ENCODE measurements at places on chromosomes 12 and 14.

DNA sequence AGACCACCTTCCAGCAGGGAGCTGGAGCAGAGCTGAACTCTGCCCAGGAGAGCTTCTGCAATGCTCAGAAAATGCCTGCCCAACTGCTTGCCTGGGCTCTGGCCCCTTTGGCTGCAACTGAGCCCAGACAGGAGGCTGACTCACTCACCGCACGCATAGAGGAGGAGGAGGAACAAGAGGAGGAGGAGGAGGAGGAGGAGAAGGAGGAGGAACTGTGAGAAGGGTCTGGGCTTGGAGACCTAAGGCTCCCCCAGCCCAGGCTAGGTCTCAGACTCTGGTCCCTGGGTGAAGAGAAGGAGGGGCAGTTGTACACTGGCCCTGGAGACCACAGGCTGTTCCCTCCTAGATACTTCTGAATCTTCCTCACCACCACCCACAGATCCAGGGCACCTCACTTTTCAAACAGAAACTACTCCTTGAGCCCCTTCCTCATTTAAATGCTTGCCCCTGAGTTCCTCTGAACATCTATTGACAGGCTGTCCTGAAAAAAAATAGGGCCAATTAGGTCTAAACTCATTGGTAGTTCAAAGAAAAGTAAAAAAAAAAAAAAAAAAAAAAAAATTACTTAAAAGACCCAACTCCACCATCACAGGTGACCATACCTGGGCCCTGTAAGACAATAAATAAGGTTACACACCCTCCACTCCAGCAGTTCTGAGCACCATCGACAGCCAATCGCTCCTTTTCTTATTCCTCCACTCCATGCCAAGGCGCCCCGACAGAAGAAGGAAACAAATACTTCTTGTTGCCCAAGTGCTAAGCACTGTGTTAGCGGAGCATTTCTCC is 674 bp downstream of the VDR start:
- DNase-seq: peak; percentile 61

DNA sequence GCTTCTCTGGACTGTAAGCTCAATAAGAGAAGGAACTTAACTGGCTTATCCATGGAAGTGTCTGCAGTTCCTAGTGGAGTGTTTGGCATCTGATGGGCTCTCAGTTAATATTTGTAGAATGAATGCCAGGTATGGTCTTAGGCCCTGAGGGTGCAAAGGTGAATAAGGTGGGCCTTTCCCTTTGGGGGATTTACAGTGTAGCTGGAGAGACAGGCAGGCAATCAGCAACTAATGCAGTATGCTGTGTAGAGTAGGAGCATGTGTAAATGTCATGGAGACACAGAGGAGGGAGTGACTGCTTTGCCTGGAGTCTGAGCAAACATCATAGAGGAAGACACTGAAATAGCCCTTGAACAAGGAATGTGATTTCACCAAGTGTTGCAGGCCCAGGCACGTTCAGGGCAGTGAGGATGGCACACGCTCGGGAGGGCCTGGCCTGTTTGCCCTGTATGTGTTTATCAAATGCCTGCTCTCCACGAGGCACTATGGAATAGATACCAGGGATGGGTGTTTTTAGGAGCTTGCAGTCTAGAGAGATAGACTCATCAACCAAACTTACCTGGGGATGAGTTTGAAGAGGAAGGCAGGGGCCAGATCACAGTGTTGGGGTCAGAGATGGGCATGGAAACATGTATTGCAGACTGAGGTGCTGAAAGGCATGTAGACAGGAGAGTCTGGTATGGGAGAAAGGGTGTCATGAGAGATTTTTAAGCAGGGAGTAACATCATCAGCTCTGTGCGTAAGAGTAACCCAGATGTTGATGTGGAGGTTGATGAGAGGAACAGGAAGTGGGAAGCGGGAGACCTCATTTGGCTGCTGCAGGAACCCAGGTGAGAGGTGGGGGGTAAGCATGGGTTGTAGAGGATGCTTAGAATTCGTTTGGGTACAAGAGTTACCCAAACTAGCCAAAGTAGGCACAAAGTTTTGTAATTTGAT is 54.1 kb downstream of the PLXNC1 start:
- no peak for DNase-seq

GRCh38 chr12:70994217-70994788 is 73.8 kb upstream of the PTPRR start:
- no peak for DNase-seq

DNA sequence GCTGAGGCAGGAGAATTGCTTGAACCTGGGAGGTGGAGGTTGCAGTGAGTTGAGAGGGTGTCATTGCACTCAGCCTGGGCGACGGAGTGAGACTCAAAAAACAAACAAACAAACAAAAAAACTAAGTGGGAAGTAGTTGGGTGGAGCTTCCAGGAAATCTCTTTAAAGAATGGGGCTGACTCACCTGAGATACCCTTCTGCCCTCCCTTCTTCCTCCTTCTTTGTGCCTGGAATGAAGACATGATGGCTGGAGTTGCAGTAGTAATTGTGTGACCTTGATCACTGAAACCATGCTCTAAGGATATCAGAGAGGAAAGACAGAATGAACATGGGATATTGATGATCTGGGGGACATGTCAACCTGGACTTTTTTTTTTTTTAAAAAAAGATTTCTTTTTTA is 87.6 kb upstream of the MED13L start:
- DNase-seq: no peak

DNA sequence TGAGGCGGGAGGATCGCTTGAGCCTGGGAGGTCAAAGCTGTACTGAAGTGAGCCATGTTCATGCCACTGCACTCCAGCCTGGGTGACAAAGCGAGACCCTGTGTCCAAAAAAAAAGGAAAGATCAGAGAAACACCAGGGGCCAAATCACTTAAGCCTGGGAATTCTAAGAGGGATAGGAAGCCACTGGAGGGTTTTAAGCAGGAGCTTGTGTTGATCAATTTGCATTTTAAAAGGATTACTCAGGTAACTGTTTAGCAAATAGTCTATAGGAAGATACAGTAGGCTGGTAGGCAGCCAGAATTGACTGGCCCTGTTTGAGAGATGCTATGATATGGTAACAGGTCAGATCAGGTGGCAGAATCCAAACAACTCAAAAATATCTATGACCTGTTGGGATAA is 162.7 kb downstream of the SPTSSA start:
- no peak for DNase-seq

DNA sequence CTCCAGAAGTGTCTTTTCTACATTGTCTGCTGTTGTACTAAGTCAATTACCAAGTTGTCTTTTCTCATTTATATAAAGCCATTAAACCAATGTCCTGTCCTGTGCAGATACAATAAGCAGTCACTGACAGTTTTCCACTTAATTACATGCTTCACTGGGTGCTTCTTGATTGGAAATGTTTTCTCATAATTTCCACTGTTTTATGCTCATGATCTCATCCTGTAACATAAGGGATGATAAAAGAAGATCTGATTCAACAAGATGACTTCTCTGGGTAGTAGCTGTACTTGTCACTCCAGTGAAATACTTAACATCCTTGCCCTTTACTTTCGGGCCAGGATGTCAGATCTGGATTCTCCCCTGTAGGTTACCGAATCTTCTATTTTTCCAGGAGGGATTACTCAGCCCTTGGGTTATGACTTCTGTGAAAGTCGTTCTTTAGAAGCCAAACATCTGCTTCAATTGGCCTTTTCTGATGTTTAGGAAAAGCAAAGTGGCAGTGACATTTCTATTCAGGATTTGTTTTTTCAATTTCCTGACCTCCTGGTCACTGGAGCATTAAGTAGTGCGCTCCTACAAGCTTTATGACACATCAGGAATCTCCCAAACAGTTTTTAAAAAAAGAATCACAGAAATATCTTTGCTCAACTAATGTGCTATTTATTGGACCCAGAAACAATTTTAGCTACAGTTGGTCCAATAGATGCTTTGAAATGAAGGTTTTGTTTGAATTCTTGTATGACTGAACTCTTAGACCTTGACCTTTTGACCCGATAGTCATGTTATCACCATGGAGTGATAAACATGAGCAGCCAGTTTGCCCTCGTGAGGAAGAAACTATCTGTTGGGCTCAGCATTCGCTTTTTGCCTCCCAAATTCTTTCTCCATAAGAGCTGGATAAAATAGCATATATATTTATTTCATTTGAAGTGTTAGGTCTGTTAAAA is 234.5 kb upstream of the SSTR1 start:
- DNase-seq: no peak

DNA sequence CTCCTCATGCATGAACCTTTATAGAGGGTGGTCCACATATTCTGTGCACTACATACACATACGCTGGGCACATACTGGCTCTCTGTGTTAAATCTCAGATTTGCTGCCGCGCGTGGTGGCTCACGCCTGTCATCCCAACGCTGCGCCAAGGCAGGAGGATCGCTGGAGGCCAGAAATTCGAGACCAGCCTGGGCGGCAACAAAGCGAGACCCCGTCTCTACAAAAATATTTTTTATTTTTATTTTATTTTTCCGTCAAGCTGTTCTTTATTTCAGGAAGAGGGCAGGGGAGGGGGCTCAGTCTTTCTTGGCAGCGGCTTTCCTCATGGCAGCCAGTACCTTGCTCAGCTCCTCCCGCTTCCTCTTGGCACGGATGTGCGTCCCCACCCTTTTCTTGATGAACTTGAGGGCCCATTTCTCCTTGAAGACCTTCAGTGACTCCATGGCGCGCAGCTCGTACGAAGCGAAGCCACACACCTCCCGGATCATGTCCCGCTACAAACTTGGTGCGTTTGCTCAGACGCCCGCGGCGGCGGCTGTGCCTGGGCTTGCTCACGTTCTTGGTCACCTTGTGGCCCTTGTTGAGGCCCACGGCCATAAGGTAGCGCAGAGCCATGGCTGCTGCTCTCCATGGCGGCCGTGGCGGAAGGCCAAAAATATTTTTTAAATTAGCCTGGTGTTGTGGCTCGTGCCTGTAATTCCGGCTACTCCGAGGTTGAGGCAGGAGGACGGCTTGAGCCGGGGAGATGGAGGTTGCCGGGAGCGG is 3.2 kb downstream of the DCAF4 start:
- no peak for DNase-seq

- DNase-seq: no peak
Observed at GRCh38 chr12:26712892-26713291, 120.1 kb downstream of the ITPR2 start.

Measured in CD4-positive, alpha-beta T cell treated with Interleukin-17A for 1 hour (primary cell).